ENCODE measurements at places on chromosomes 6 and 20. TPM values are rescaled to one million over a fixed set of nuclear protein-coding genes. Genes with fewer than 3 reads are reported as not detected.

The SAMD10 gene
- polyA plus RNA-seq = 11.0 TPM

DNA sequence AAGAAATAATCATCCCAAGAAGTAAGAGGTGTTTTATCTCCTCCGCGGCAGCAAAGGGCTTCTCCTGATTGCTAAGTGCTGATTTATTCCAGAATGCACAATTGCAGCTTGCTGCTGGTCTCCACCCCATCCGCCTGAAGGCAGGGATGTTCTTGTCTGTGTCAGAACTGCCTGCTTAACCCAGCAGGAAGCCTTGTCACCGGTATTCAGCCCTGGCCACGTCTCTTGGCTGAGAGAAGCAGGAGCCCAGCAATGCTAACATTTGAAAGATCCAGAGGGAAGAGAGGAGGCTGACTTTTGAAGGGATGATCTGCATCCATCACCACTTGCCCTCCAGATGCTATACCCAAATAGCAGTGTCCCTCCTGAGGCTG, 4.2 kb downstream of the SCML4 start:
- peak; percentile 36 for DNase-seq

The GRM4 gene
- polyA plus RNA-seq = not detected

GRCh38 chr20:47561603-47562583, 60.2 kb downstream of the NCOA3 start:
- no peak for DNase-seq

GRCh38 chr6:81996414-81996813, 243.9 kb upstream of the TENT5A start:
- no peak for DNase-seq

GRCh38 chr6:30875244-30876038, 8.9 kb upstream of the DDR1 start:
- no peak for DNase-seq

The MCCD1 gene
- 1.3 TPM for polyA plus RNA-seq

- no peak for DNase-seq
These were observed 1.9 kb downstream of the SGK1 start for GRCh38 chr6:134315974-134316441.

The ZNF311 gene
- 0.57 TPM for polyA plus RNA-seq

The ZC2HC1B gene
- not detected for polyA plus RNA-seq

The VSX1 gene
- polyA plus RNA-seq = not detected

GRCh38 chr6:101125380-101125971, 244.3 kb upstream of the ASCC3 start:
- DNase-seq = no peak

DNA sequence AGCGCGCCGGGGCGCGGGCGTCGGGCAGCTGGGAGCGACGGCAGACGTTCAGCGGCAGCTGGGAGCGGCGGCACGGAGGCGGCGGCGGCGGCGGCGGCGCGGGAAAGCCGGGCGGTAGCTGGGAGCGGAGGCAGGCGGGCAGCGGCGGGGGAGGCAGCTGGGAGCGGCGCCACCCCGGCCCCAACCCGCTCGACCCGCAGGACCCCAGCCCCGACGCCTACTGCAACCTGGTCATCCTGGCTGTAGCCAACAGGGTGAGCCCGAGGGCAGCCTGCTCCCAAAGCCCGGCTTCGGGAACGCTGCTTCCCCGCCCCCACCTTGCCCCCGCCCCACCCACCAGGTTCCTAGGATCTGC, 8.9 kb downstream of the CCM2L start:
- DNase-seq = peak; percentile 72

- no peak for DNase-seq
These were observed 65.9 kb downstream of the GFOD1 start for GRCh38 chr6:13421425-13422059.

DNA sequence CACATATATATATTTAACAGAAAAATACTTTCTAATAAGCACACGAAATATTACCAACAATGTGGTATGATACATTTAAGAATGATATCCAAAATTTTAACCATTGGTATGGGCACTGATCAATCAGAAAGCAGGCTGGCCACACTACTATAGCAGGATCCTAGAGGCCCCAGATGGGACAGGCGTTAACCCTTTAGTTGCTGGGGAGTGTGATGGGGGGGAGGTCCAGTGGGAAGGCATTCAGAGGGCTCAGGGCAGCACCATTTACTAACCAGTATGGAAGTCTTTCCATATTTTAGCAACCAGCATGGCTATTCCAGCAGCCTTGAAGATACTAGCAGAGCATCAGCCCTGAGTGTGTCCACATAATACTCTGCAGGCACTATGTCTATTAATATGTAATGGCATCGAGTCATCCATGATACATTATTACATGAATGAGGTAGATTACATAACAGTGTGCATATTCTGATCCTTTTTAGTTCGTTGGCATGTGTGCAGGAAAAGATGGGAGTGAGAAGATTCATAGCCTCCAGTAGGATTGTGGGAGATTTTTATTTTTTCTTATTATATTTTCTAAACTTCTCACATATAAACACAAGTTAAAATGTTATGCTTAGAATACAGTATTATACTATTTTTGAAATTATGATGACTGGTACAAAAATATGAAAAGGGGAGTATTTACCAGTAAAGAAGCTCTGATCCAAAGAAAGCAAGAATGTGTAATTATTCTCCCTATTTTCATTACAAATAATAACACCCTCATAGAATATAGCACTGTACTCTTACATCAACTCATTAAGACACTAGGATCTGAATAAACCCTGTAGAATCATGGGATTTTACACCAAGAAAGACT, 78.9 kb downstream of the FAM217A start:
- no peak for DNase-seq

DNA sequence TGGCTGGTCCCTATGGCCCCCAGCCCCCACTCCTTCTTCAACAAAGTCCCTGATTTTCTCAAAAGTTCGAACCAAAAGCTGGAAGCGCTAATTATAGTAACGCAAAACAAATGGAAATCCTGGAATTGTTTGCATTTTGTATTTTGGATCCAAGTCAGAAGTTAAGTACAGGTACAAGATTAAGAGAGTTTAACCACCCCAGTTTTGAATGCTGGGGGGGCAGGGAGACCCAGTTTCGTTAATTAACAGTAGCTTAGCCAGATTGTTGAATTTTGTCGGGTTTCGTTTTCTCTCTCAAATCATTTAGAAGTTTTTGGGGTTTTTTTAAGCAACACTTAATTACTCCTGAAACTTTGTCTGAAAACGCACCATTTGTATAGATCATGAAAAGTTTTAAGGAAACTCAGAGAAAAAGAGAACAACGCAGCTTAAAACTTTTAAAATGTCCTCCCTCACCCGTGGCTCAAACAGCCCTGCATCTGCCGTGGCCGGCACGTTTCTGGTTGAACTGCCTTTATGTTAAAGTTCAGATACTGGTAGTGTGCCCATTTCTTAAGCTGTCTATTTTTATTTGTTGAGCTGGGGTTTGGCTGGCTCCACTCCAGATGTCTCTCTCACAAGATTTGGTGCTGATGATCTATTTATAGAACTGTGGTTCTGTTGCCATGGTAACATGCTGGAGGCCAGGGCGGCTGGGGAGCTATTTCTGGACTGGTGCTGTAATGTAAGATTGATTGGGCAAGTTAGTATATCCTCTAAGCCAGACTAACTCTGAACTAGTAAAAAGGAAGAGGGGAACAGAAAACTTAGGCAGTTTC, 55.0 kb downstream of the GNAS start:
- peak; percentile 94 for DNase-seq

- DNase-seq = peak; percentile 60
These were observed 10.4 kb upstream of the VNN2 start for GRCh38 chr6:132768051-132768517.

- no peak for DNase-seq
These were observed 3.6 kb downstream of the MYCT1 start for GRCh38 chr6:152701081-152701862.

The BMP6 gene
- polyA plus RNA-seq = 3.5 TPM

DNA sequence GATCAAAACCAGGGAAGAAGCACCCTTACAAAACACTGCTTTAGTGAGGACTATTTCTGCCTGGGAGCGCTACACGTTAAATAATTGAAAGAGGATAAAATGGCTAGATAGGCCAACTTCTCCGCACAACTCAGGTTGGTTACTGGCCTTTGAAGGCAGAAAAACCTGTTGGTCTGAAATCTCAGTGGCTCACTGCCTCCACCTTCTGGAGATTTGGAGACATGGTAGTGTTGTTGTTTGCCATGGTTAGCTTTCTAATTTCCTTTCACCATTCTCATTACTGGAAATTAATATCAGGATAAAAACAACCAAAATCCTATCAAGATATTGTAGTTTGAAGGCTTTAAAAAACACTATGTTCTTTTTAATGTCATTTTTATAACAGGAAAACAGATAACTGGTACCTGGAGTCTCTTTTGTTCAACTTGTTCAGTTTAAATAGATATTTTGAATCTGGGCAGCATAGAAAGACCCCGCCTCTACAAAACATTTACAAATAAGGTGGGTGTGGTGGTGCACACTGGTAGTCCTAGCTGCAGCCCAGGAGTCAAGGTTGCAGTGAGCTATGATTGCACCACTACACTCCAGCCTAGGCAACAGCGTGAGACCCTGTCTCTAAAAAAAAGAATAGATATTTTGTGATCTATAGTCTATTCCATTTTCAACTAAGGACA, 27.5 kb upstream of the BCLAF1 start:
- DNase-seq = peak; percentile 82

The CAGE1 gene
- polyA plus RNA-seq = not detected

The AIF1 gene
- 12.8 TPM for polyA plus RNA-seq

The LPA gene
- polyA plus RNA-seq = 0.51 TPM

The ELMO2 gene
- 35.0 TPM for polyA plus RNA-seq

DNA sequence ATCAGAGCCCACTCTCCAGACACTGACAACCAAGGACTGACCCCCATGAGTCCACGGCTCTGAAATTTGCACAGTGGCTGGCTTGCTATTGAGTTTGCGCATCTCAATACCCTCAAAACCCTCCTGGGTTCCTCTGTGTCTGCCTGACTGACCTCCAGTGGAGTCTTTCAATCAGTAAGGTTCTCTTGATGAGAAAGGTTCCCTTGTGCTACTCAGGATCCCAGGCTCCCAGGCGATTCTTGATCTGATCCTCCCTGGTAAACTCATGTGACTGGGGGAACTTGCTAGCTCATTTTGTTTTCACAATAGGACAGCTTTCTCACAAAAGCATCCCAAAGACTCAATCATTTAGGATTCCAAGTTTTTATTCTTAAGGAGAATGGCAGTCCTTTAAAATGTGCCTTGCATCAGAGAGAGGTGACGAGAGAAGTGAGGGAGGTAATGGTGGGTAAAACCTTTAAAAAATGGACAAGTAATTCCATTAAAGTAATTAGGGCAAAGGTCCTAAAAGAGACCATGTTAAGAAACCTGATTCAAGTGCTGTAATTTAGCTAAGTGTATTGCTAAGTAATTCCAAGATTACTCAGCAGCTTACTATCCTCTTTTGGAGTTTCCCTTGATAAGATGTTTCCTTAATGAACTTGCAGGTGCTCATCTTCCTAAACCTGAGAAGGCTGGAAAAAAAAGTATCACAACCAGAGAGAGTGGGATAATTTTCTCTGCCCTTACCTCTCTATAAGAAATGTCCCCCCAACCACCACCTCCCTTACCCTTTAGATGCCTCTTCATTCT, 304.7 kb upstream of the SGK1 start:
- no peak for DNase-seq

- peak; percentile 93 for DNase-seq
These were observed at the start of gene ENPP5 for GRCh38 chr6:46170357-46171289. ENPP5 (minus strand) TSS chr6:46170980; CDS start chr6:46168262, 2,718 bp downstream.

DNA sequence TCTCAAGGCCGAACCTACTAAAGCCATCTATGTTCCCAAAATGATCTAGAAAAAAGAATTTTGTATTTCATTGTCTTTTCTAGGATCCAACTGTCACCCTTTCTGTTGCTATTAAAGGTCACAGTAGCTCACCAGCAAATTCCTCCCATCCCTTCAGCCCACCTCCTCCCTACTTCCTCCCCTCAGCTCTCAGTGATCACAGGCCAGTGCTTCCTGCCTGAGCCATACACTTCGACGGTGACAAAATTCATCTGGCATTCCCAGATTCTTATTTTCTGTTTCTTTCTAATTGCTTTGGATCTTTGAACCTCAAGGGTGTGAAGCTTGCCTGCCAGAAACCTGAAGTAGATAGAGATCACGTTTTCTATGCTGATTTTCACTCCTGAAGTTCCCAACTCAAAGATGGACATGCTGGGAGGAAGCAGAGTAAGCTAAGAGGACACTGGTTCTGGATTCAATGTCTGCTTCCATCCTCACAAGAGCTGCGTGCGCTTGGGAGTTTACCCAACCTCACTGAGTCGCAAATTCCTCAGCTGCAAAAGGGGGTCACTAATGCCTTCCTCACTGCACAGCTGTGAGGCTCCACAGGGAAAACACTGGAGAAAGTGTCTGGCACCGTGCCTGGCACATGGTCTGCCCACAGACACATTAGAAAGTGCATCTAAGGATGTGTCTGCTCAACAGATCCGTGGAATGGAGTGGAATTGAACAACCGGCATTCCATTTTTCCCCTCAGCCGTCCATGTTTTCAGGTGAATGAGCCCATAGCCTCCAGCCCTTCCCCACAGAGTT, 34.5 kb downstream of the MDGA1 start:
- DNase-seq = no peak

DNA sequence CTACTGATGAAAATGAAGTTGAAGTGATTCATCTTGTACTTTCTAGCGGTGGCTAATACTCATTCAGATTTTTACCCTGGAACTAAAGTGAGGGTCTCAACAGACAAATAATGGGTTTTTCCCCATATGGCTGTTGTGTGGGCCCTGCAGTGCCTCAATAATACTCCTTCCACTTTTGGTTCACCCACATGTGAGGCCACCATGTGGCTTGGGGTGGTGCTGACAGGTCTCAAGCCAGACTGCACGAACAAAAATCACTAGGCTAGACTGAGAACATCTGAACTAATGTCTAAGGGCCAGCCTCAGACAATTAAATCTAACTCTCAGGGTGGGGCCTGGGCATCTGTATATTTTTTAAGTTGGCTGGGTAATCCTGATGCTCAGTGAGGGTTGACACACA, 7.9 kb upstream of the COL12A1 start:
- DNase-seq = no peak

The RPS18 gene
- polyA plus RNA-seq = 1,497 TPM

The ENPP5 gene
- 6.7 TPM for polyA plus RNA-seq

GRCh38 chr6:42021847-42022754, 28.2 kb upstream of the TAF8 start:
- no peak for DNase-seq

DNA sequence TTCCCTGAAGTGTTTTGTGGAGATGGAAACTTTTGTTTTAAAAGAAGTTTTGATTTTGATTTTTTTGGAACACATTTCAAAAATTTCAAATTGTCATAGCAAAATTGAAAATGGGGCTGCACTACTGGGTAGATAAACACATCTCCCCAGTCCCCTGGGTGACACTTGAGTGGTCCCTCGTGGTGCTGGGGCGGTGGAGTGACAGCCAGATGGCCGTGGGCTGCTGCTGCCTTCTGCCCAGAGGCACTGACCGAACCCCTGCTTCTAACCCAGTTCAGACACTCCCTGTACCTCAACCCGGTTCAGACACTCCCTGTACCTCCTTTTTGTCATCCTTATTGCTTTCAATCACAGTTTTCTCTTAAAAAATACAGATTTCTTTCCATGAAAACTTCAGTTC, 69.9 kb upstream of the SYNJ2 start:
- no peak for DNase-seq

The PKHD1 gene
- polyA plus RNA-seq = 1.0 TPM

- peak; percentile 68 for DNase-seq
These were observed 60.7 kb downstream of the EZR start for GRCh38 chr6:158758451-158758860.

GRCh38 chr6:89506716-89507617, 74.0 kb downstream of the ANKRD6 start:
- DNase-seq = no peak

GRCh38 chr6:83292900-83293843, 100.0 kb downstream of the RWDD2A start:
- no peak for DNase-seq

GRCh38 chr6:130309028-130309427, 56.8 kb upstream of the TMEM200A start:
- DNase-seq = no peak
